ENCODE measurements at places on chromosomes 3 and 15.

- H3K4me3 ChIP-seq: no peak overlapping the region
- no peak for DNase-seq
- no peaks in the 10 kb centered on the region for H3K27me3 ChIP-seq
- H3K4me1 ChIP-seq: no peaks in the 10 kb centered on the region
- no peaks in the 10 kb centered on the region for H3K36me3 ChIP-seq
Observed at GRCh38 chr15:58490888-58491473, 59.2 kb downstream of the LIPC start.

DNA sequence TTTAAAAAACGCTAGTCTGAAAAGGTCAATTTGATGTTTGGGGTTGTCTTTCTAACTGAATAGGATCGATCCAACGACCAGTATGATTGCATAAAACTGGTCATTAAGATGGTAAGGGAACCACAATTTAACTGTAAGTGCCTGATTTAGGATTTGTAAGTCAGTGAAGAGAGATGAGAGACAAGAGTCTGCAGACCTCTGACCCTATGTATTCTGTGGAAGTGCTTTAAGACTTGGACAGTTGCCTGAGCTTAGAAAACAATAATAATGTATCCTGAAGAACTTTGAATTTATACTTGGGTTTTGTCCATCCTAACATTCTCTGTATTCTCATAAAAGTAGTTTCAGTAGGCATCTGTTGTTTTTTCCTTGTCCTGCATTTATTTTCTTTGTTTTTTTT is 221.4 kb upstream of the SUCLG2 start:
- H3K27ac ChIP-seq: no peak overlapping the region
- H3K36me3 ChIP-seq: no peaks in the 10 kb centered on the region
- H3K4me1 ChIP-seq: no peaks in the 10 kb centered on the region
- H3K4me3 ChIP-seq: no peak overlapping the region
- H3K27me3 ChIP-seq: no peaks in the 10 kb centered on the region

DNA sequence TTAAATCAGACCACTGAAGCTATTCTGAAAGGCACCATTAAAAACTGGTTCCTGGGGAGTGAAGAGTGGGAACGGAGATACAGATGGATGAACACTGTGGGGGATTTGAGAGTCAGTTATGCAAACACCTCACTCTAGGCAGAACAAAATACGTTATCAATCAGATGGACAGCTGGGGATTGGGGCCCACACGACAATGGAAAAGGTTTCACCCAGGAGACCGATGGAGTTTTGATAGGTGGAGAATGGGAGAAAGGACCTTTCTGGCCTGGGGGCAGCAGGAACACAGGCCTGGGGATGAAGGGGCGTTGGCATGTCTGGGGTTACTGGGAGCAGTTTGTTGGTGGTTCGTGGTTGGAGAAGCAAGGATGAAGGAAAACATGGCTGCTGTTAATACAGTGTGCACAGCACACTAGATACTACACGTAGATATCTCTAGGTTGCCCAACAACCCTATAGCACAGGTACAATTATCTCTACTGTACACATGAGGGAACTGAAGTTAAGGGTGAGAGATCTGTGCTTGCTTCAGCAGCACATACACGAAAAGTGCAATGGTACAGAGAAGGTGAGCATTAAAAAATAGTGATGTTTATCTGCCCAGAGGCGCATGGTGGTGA is 16.5 kb downstream of the ST6GAL1 start:
- no peaks in the 10 kb centered on the region for H3K27me3 ChIP-seq
- peaks cover 15% of the 10 kb centered on the region for H3K4me1 ChIP-seq
- no peak for DNase-seq
- no peak overlapping the region for H3K27ac ChIP-seq

GRCh38 chr15:73558529-73558928 is 74.7 kb downstream of the NPTN start:
- H3K27ac ChIP-seq: no peak overlapping the region
- no peaks in the 10 kb centered on the region for H3K4me1 ChIP-seq
- DNase-seq: no peak

GRCh38 chr15:40285554-40286011 is 2.7 kb upstream of the ANKRD63 start:
- no peak for DNase-seq
- no peak overlapping the region for H3K27ac ChIP-seq
- H3K4me1 ChIP-seq: peaks cover 27% of the 10 kb centered on the region
- H3K27me3 ChIP-seq: no peaks in the 10 kb centered on the region
- H3K4me3 ChIP-seq: no peak overlapping the region

DNA sequence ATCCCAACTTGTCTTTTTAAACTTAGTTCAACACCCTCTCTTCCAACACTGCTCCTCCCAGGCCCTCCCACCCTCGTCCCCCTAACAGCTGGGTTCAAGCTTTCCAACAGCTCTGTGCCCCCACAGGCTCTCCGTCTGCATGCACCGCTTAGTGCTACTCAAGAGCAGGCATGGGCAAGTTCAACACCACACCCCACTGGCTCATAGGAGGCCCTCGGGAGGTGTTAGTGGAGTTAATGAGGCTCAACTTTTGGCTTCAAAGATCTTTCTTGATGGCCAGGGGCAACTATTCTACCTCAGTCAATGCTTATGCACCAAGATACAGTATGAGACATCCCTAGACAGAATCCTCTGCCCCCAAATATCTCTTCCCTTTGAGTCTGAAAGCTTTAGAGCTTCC is 114.4 kb downstream of the ANP32A start:
- H3K4me3 ChIP-seq: no peak overlapping the region
- DNase-seq: no peak
- no peaks in the 10 kb centered on the region for H3K27me3 ChIP-seq
- H3K4me1 ChIP-seq: peaks cover 11% of the 10 kb centered on the region

DNA sequence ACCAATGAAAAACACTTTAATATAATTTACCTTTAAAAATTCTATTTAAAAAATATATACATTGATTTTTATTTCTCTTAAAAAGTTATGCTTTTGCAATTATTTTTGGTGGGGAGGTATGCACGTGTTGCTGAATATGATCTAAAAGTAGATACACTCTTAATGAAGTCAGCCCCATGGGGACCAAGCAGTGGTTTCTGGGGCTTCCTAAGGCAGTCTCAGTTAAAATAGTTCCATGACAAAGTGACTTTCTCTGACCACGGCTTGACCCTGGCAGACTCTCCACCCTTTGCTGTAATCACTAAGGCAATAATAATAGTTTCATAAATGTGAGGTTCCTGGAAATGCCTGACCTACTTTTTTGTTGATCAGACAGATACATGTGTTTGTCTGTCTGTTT is 50.4 kb downstream of the CCR4 start:
- no peaks in the 10 kb centered on the region for H3K4me1 ChIP-seq
- H3K27ac ChIP-seq: no peak overlapping the region
- H3K27me3 ChIP-seq: no peaks in the 10 kb centered on the region

DNA sequence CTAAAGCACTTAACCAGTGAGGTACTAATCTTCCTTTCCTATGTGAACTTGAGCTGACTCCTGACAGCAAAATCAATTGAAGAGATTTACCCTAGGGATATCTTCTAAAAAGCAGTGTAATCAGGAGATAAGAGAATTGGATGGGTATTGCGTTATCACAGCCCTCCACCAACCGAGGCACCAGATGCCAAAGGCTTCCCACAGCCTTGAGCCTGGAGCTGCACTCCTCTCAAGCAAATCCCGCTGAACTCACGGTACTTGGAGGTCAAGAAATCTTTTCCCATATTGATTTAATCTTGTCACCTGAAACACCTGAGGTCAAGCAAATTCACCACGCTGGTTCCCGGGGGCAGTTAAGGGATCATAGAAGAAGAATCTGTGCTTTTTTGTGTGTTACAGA is 346.8 kb downstream of the TBL1XR1 start:
- H3K36me3 ChIP-seq: no peaks in the 10 kb centered on the region
- no peaks in the 10 kb centered on the region for H3K4me1 ChIP-seq
- H3K27ac ChIP-seq: no peak overlapping the region
- no peak for DNase-seq
- H3K27me3 ChIP-seq: no peaks in the 10 kb centered on the region

DNA sequence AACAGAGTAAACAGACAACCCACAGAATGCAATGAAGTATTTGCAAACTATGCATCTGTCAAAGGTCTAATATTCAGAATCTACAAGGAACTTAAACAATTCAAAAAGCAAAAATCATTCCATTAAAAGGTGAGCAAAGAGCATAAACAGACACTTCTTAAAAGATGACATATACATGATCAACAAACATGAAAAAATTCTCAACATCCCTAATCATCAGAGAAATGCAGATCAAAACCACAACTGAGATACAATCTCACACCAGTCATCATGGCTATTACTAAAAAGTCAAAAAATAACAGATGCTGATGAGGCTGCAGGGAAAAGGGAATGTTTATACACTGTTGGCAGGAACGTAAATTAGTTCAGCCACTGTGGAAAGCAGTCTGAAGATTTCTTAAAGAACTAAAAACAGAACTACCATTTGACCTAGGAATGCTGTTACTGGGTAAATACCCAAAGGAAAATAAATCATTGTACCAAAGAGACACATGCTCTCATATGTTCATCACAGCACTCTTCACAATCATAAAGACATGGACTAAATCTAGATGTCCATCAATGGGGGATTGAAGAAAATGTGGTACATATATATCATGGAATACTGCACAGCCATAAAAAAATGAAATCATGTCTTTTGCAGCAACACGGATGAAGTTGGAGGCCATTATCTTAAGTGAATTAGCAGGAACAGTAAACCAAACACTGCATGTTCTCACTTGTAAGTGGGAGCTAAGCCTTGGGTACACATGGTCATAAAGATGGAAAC is 393.3 kb upstream of the CBLB start:
- H3K27me3 ChIP-seq: no peaks in the 10 kb centered on the region
- H3K4me1 ChIP-seq: no peaks in the 10 kb centered on the region
- no peak for DNase-seq
- H3K36me3 ChIP-seq: no peaks in the 10 kb centered on the region
